AG08395 (cell line): ENCODE measurements at places on chromosomes 12 and 14.

- DNase-seq = peak; percentile 39
These were observed 179.2 kb upstream of the DCN start for GRCh38 chr12:91361864-91362263.

GRCh38 chr12:62158461-62159360 is 101.5 kb upstream of the USP15 start:
- no peak for DNase-seq

DNA sequence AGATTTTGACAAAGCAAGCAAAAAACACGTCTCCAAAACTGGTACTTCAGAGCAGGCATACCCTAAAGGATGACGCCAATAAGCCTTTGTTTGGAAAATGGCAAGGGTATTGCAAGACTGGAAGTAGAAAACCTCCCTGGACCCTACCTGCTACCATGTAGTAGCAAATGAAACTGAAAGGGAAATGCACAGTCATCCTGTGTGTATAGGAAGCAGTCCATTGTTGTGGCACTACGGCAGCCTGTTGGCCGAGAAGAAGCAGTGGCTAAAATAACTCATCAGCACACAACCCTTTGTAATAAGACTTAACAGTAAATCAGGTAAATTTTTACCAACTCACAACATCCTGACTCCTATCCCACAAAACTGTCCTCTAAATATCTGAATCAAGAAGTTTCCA is 386.4 kb downstream of the RGS6 start:
- no peak for DNase-seq

GRCh38 chr12:33267641-33268040 is 172.0 kb downstream of the SYT10 start:
- no peak for DNase-seq

DNA sequence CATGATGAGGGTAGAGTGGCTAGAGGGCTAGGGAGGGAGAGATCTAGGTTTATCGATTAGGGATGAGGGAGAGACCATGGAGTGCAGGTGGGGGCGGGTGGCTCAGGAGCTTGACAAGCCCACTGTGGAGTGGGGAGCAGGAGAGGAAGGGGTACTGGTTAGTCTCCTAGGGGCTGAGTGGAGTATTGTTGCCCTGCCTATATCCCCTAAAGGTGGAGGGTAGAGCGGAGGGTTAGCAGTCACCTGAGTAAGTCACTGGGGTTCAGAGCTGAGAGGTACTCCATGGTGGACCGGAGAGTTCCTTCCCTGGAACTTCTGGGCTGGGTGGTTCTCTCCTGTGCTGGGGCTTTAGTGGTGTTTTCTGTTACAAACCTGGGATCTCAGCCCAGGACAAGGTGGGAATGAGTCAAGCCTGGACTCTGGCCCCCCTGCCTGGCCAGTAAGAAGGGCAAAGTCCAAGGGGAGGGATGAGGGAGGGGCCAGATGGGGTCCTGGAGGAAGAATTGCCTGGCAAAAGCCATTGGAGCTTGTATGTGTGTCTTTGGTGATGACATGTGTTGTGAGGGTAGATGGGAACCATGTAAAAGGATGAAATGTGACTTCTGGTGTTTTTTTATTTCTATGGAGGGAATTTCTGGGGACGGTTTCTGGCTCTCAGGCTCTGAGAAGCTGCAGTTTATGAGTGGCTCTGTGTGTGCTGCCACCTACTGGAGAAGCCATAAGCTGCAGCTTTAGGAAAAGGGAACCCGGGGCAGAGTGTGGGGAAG is at the start of gene CIDEB:
TSS of gene CIDEB (minus strand) at position 403 of the 767 bp plus-strand sequence. CDS start at position 284, 119 bp downstream.
- peak; percentile 81 for DNase-seq

DNA sequence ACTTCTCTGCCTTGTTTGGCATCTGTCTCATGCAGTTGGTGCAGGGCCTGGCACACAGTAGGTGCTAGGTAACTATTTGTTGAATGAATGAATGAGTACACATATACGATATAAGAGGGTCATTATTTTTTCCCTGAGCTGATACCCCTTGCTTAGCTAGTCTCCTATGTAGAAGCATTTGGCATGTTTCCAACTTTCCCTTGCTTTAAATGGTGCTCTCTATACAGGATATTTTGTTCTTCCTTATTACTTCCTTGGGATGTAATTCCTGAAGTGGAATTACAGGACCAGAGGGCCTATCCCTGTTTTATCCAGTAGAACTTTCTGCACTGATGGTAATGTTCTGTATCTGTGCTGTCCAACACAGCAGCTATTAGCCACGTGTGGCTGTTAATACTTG is 250.1 kb upstream of the PWP1 start:
- DNase-seq = no peak

GRCh38 chr12:86950444-86950843 is 694.3 kb upstream of the MGAT4C start:
- no peak for DNase-seq

DNA sequence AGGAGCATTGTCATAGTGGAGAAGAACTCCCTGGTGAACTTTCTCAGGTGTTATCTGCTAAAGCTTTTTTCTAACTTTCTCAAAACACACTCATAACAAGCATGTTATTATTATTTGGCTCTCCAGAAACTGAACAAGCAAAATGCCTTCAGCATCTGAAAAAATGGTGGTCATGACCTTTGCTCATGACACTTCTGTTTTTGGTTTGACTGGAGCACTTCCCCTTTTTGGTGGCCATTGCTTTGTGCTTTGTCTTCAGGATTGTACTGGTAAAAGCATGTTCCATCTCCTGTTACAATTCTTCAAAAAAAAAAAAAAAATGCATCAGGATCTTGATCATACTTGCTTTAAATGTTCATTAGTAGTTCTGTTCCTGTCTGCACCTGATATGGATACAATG is 1241.6 kb upstream of the USP15 start:
- no peak for DNase-seq

DNA sequence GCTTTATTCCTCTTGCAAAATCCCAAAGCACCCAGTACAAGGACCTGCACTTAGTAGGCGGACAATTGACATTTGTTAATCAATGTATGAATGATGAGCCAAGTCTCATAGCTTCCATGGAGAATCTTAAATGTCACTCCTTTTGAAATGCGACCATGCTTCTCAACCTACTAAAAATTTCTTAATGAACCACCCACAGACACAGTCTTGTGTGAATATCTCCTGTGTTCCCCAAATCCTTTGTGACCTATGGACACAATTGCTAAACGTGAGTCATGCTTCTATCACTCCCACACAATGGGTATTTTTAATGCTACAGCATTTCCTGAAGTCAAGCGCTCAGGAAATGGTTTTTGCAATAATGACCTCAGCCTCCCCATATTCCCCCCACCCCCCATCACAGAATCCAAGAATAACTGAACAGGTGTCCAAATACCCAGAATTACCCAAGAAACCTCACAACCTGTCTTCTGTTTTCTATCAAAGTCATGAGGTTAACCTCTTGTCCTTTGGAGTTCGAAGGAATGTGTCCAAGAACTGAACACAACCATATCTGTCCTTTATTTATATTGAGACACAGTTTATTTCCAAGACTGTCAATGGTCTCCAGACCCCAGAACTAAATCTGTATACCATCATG is 163.6 kb upstream of the PLEKHG7 start:
- peak; percentile 25 for DNase-seq

GRCh38 chr12:75478116-75478794 is 2.3 kb upstream of the GLIPR1 start:
- DNase-seq = peak; percentile 44

- DNase-seq = no peak
These were observed 321.1 kb downstream of the EGLN3 start for GRCh38 chr14:33629792-33630191.

- no peak for DNase-seq
These were observed 86.4 kb downstream of the WSCD2 start for GRCh38 chr12:108215458-108215857.

DNA sequence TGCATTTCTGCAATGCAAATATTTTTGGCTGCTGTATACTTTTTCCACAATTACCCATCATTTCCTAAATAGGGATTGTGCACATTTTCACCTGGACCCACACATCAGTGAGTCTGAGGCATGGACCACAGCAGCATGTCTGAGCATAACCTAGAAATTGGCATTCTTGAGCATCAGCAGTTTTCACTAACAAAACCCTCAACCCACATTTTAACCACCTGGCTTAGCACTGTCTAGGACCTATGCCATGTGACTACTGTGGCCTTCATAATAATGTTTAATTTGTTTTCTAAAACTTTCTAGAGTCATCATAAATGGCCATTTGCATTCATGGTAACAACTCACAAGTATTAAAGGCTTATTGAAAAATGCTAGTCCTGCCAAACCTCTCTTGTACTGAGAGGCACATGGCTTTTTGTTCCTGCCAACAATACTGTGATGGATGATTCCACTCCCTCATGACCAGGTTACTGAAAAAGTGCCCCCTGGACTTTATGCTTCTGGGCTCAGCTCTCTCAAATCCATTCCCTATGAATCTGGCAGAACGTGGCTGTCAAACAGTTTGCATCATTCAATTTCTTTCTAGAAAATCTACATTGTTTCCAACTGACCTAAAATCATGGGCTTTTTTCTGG is 240.0 kb downstream of the MDGA2 start:
- no peak for DNase-seq

DNA sequence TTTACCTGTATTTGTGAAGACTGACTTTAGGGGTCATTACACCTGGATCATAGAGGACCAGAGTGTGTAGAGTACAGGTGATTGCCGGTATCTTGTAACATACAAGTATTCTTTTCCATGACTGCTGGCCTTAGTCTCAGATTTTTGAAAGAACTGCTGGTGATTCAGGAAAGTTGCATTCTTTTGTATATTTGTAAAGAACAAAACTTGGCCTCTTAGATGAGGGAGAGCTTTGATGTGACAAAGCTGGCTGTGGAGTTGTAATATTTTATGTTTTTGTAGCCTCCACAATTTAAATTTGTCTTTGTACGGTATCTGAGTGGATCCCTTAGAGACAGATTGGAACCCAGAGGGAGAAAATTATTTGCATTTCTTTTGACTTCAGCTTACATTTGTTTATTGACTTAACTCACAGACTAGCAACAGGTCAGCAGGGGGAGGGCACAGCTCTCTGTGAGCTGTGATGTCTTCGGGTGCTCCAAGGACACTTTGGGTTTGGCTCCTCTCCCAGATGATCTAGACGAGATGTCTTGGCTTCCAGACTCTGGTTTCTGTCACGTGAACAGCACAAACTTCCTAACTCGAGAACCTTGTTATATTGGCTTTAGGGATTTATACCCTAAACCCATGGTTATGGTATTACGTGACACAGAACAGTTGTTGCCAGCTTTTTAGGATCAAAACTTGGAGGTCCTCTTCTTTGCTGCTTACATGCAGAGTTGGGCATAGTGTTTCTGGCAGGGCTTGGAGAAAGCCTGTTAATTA is 65.9 kb downstream of the DAAM1 start:
- peak; percentile 84 for DNase-seq

GRCh38 chr14:100488057-100488456 is 99.2 kb downstream of the BEGAIN start:
- DNase-seq = no peak

DNA sequence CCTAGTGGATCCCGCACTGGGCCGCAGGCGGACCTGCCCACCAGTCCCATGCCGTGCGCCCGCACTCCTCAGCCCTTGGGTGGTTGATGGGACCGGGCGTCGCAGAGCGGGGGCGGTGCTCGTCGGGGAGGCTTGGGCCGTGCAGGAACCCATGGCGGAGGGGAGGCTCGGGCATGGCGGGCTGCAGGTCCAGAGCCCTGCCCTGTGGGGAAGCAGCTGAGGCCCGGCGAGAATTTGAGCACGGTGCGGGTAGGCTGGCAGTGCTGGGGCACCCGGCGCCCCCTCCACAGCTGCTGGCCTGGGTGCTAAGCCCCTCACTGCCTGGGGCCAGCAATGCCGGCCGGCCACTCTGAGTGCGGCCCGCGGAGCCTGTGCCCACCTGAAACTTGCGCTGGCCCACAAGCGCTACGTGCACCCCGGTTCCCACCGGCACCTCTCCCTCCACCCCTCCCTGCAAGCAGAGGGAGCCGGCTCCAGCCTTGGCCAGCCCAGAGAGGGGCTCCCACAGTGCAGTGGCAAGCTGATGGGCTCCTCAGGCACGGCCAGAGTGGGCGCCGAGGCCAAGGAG is 100.8 kb downstream of the PLEKHA5 start:
- DNase-seq = no peak
